Stimulated activated CD4-positive, alpha-beta T cell treated with anti-CD3 and anti-CD28 coated beads, Interleukin-15, amount 100 ng/mL, for 1 hour (primary cell): ENCODE measurements at places on chromosomes 2 and 18.

- DNase-seq: no peak
Measured at GRCh38 chr2:190664240-190664639, 15.4 kb downstream of the NAB1 start.

DNA sequence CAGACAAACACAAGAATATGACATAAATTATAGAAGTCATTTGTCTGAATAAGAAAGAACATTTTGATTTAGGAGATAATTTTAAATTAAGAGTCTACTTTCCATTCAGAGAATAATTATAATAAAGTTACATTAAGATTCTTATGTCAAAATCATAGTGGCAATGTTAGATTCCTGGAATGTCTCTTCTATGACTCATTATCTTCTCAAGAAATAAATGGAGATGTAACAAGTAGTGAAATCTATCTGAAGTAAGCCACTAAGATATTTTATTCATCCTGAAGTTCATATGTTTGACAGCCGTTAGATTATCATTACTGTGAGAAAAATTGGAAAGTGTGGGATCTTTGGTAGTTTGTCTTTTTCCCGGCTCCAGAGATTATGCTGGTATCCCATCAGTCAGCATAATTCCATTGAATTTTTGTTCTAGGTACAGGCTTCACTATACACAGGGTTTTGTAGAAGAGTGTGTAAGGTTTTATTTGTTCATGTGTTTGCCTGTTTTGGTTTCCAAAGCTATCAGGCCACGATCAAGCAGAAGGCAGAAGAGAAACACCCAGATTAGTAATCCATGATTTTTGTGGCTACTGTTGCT lies 1246.6 kb upstream of the LRRTM1 start:
- no peak for DNase-seq

GRCh38 chr2:163990541-163990940 lies 254.7 kb upstream of the FIGN start:
- DNase-seq: no peak

GRCh38 chr2:35410431-35411061 lies 945.0 kb upstream of the CRIM1 start:
- DNase-seq: no peak

DNA sequence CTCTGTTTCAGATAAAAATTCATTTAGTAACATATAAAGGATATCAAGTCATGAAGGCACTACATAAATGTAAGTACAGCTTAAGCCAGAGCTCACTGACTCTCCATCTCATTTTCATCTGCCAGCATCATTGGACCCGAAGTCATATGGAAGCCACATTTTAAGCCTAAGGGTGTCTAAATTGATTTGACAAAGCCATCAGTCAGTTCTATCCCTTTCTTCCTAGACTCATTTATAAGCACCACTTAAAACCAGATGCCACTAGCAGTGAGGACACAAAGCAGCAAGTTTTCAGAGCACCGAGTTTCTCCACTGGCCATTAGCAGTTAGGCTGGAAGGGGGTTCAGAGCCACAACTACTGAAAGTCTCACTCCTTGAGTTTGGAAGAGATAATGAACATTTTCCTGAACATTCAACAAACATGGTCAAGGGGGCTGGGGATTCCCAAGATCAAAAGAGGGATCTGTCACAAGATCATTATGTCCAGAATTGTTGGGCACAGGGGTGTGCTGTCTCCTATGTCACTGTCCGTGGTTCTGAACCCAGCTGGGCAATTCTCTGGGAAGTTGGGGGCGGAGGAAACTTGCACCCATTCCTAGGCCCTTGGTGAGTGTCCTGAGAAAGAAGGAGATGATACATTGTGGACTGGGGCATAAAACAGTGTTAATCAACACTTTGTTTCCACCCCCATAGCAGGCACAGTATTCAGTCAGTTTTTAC lies 158.5 kb upstream of the LMAN1 start:
- DNase-seq: no peak

GRCh38 chr2:198135481-198135934 lies 331.1 kb downstream of the PLCL1 start:
- DNase-seq: no peak

GRCh38 chr2:203740871-203741281 lies 34.4 kb downstream of the CD28 start:
- DNase-seq: no peak

DNA sequence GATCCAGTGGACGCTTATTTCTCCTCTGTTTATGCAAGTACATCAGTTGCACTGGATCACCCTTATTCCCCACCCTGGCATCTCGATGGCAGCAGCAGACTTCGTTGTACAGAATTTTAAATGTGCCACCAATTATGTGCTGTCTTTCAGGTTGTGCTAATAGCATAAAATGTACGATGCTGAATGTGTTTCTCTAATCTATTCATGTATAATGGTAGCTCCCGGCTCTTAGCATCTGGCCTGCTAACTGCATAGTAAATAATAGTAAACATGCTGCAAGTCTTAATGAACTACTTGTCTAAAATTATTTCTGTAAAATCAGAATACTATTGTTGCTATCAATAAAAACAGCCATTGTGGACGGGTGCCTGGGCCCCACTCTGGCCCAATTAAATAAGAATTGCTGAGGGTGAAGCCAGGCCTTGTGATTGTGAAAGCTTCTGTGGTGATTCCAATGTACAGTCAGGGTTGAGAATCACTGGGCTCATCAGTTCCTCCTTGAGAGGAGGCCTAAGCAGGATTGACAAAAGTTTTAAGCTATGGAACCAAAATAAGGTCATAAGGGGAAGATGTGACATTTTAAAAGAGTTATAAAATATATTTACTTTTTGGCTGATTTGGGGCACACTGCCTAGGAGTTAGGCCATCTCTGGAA lies 14.4 kb upstream of the MYO3B start:
- no peak for DNase-seq

DNA sequence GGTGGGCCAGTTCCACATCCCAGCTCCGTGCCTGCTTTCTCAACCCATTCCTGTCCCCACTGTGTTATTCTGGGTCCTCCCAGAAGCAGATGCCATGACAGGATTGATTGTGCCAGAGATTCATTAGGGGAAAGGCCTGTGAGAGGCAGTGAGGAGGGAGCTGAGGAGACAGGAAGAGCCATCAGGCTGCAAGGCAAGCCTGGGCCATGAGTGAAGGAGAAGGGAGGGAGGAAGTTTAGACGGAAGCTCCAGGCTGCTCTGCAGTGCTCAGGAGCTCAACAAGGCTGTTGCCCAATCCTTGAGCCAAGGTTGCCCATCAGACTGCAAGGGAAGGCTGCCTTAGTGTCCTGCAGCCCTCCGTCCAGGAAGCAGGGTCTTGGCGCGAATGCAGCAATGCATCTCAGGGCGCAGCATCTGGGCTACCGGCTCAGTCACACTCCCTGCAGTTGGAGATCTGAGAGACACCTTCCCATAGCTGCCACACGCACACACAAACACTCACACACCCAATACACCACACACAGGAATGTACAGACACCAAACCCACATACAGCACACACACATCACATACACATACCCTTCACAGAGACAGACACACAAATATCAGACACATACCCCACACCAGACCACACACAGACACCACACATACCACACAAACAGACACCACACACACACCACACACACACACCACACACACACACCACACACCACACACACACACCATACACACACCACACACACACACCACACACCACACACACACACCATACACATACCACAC lies 139.5 kb upstream of the NDUFV2 start:
- no peak for DNase-seq

GRCh38 chr2:42185220-42185921 lies 16.2 kb downstream of the EML4 start:
- DNase-seq: no peak

DNA sequence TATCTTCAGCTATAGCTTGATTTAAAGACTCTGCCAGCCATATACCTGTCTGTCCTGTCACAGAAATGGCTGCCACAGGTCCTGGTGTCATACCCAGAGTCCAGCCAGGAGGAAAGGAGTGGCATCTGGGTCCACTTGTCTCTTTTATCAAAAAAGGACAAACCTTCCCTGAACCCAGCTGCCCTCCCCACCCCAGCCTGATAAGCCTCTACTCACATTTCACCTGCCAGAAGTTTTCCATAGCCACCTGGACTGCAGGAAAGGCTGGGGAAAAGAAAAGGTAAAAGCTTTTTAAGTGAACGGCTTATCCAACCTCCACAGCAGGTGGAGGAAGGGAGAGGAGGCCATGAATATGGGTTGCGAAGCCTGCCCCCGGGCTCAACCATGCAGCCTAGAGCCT lies 32.8 kb downstream of the TMEM163 start:
- DNase-seq: no peak

GRCh38 chr2:169034256-169034655 lies 3.1 kb upstream of the ABCB11 start:
- DNase-seq: no peak

- DNase-seq: no peak
Measured at GRCh38 chr18:48356909-48357631, 52.1 kb downstream of the ZBTB7C start.
